ENCODE measurements at places on chromosomes 2 and 18.

DNA sequence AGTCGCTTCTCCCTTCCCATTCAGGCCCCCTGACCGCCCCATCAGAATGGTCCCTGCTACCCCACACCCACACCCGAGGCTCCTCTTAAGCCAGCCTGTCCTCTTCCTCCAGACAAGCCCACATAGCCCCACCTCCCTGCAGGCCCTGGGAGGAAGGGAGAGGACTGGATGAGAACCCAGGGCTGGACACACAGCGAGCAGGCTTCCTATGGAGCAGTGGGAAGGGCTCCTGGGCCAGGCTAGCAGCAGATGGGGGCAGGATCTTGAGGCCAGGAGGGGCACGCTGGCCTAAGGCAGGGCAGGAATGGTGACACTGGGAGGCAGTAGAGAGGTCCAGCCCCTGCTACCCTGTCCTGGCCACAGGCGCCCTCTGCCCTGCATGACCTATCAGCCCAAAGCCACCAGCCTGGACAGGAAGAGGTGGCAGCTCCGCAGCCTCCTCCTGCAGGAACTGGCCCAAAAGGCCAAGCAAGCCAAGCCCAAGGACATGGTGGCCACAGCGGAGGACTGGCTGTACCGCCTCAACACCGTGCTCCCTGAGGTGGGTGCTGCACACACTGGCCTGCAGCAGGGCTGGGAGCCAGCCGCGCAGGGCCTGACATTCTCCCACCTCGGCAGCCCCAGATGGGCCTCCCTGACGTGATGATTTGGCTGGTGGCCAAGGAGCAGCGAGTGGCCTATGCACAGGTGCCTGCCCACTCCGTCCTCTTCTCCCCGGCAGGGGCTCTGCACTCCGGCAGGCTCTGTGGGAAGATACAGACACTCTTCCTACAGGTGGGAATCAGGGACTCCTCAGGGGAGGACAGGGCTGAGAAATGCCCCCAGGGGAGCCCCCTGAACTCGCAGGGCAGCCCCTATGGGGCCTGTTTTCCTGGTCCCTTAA, 43.3 kb downstream of the FER1L5 start:
- DNase-seq: no peak

- no peak for DNase-seq
Measured at GRCh38 chr2:41764131-41764530, 283.7 kb upstream of the PKDCC start.

DNA sequence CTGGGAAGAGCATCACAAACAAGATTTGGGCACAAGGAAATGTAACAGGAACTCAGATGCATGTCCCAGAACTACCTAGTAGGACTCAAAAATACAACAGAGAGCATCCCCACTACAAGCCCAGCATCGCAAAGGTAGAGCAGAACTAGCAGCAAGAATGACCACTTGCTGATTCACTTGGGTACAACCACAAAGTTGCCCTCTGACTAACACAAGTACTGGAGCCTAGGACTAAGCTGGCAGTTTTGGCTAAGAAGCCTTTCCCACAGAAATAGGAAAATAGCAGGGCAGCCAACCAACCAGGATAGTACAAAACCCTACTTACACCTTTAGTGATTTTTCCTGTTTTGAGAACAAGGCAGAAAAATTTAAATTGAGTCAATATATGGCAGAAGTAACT, 193.8 kb downstream of the PAX3 start:
- no peak for DNase-seq

GRCh38 chr18:37565977-37566478, 430 bp upstream of the CELF4 start:
- no peak for DNase-seq

DNA sequence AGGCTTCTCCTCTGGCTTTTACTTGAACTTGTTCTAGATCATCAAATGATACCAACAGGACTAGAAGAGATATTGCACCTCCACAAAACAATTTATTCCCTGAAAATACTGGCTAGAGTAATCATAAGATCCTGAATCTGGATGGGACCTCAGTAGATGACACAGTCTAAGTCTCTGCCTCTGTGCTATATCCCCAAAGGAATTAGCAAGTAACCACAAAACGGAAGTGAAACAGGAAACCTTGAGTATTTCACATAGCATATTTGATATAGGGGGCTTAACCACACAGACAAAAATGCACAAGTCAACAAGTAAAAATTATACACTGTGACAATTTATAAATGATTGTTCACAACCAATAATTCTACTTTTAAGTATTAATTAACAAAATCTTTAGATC, 456.9 kb upstream of the TNP1 start:
- DNase-seq: no peak

DNA sequence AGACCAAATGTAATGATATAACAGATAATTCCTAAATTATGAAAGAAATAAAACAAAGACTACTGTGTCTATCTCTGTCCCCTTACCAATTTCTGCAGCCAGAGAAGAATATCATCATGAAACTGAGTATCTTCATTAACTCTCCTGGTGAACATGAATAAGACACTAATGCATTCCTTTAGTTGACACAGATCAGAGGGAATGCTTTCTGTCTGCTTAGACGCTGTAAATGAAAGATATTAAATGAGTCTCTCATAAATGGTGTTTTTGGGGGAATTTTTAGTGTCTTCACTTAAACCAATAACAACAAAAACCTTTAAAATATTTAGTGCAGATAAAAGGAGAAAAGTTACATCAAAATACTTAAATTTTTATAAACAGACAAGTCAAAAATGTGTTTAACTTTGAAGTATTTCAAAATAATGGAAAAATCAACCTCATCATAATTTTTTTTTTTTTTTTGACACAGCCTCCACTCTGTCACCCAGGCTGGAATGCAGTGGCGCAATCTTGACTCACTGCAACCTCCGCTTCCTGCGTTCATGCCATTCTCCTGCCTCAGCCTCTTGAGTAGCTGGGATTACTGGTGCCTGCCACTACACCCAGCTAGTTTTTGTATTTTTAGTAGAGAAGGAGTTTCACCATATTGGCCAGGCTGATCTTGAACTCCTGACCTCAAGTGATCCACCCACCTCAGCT, 16.0 kb downstream of the EPG5 start:
- peak; percentile 15 for DNase-seq

DNA sequence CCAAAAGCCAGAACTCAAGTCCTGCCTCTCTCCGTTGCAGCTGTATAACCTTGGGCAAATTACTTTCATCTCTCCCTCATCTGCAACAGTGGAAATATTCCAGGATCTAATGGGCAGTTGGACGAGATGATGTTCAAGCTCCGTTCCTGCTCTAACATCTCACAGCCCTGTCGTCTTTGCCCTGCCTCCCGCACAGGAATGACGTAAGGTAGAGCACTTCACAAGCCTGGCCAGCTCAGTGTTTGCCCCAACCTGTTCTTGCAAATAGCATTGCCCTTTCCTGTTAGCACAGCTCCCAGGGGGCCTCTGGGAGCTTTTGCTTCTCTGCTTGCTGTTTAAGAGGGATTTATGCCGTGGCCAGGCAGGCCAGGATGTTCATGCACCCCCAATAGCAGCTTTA, 107.9 kb downstream of the KLHL29 start:
- no peak for DNase-seq

DNA sequence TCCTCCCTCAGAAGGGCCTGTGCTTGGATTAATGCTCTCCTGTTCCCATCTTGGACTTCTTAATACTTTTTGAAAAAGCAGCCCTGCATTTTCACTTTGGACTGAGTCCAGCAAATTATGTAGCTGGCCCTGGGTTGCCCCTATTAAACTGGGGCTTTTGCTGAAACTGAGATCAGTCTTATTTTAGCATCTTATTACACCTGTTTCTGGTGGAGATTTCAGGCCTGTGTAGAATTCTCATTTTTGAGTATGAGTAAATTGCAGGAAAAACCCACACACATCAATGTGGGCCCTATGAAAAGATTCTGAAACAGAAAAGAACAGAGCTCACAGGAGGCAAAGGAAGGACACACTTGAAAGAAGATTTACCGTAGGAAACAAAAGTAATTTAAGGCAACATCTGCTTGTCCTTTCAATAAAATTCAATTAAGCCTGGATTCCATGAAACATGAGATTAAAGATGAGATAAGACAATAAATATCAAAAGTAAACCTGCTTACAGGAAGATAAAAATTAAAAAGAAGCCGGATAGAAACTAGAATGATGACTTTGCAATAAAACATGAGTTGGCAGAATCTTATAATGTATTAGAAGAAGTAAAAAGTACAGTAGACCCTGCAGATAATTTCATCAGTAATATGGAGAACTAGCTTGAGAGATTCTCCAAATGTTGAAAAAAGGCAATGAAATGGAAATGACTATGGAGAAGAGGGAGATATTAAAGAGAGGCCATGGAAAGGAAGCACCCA, 90.7 kb upstream of the GCFC2 start:
- DNase-seq: no peak

GRCh38 chr2:236823963-236824362, 254.3 kb downstream of the ACKR3 start:
- DNase-seq: no peak

DNA sequence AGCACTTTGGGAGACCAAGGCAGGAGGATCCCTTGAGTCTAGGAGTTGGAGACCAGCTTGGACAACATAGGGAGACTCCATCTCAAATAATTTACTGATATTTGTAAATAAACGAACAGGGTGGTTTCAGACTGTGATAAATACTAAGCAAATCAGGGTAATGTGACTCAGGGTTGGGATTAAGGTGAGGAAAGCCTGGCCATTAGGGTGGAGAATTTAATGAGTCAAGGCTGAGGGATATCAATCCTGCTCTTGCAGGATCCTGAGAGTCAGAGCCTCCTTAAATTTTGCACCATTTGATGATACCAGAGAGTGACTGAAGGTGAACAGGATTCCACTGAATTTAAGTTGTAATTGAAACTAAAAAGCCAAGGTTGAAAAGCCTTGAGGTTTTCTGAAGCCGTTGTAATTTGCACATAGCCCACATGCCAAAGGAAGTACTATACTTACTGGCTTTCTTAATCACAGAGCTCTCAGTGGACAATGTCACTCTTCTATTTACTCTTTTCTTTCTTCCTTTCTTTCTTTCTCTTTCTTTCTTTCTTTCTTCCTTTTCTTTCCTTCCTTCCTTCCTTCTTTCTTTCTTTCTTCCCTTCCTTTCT, 28.6 kb upstream of the AP1S3 start:
- DNase-seq: no peak

GRCh38 chr2:10424051-10424450, 24.1 kb downstream of the ODC1 start:
- peak; percentile 57 for DNase-seq

DNA sequence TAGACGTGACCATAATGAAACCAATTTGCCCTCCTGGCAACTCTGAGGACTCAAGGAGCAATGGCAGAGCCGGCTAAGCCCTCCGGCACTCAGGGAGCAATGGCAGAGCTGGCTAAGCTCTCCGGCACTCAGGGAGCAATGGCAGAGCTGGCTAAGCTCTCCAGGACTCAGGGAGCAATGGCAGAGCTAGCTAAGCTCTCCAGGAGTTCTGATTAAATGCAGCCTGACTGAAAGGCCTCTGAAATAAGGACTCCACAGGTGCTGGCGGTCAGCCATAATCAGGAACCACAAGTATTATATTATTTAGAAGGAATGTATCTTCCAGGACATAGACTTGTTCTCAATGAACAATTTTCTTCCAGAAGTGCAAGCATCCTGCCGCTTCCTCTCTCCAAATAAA, 65.2 kb downstream of the C2orf76 start:
- no peak for DNase-seq

DNA sequence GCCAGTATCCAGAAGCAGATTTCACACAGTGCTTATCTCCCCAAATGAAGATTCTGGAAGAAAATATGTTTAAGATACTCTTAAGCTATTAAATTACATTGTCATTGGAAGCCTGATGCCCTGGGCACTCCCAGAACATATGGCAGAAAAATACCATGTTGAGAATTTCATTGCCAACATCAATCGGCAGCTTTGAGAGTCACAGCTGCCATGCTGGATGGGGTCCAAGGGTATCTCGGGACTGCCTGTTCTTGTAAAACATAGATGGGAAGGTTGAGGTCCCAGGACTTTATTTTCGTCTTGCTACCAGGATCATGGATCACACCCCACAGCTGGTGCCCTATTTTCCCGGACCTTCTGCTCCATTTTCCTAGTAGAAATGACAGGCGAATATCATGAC, 632.5 kb downstream of the SUCLG1 start:
- DNase-seq: no peak

- DNase-seq: no peak
Measured at GRCh38 chr2:960061-960736, 9.6 kb downstream of the SNTG2 start.

DNA sequence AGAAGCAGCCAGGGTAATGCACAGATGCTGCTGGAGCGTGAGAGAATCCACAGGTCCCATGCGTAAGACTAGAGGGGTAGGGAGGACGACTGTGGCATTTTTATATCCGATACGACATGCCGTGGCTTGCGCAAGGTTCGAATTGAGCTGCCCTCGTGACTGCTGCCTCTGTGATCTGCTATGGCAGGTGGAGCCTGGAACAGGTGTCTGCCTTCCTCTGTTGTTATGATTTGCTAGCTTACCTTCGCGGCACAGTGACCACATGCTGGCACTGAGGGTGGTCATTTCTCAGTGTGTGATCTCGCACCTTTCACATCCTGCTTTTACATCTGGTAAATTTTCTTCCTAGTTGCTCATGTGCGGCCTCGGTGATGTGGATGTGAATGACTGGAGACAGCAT, 240.2 kb downstream of the ALPK2 start:
- DNase-seq: no peak

- DNase-seq: no peak
Measured at GRCh38 chr2:211349031-211349430, 792.6 kb downstream of the CPS1 start.

GRCh38 chr2:124609667-124610066, 584.6 kb downstream of the CNTNAP5 start:
- DNase-seq: no peak

DNA sequence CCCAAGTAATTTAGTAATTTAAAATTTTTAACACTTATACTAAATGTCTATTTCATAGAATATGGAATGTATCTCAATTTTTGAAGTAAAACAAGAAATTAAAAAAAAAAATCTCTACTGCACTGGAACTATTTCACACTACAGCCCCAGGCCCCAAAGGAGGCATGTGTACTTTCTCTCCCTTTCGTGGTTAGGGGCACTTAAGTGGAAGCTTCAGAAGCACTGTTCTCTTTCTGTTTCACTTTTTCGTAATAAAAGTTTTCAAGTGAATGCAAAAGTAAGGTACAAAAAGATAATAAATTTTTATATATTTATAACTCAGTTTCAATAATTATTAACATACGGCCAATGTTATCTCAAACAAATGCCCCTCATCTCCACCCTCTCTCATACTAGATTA, 123.8 kb upstream of the STON1 start:
- DNase-seq: no peak

DNA sequence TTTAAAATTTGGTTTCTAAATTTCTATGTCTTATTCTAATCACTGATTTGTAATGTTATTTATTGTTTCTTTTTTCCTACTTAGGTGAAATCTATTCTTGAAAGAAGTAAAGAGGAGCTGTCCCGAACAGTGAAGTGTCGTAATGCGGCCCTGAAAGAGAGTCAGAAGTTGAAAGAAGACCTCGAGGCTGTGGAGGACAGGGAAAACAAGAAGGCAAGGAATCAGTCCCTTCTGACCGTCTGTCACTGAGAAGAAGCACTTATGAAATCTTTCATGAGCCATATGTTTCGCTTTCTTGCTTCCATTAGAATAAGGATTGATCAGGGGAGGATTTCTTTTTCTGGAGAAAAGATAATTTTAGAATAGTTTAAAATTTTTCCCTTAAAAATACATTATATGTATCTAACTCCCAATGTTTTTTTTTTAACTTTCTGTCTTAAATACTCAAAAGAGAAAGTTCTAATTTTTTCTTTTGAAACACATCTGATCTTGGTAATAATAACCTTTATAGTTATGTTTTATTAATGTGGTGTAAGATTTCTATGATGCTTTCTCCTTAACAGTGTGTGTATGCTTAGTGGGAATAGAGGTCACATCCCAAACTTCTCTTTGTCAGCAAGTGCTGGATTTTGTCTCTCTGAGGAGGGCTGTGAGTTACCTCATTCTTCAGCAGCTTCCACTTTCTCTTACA, 79.0 kb downstream of the CCDC150 start:
- no peak for DNase-seq

Measured in T1000 (cell line).